SK-N-SH (cell line): ENCODE measurements at places on chromosomes 12 and 14. TPM values are rescaled to one million over a fixed set of nuclear protein-coding genes. Genes with fewer than 3 reads are reported as not detected.

Gene KRT80
- 14.9 and 17.4 TPM in 2 replicates for polyA plus RNA-seq

Gene SLC17A8
- polyA plus RNA-seq = 0.11 TPM in 1 of 2 replicates, not detected in the other

Gene SSPN
- polyA plus RNA-seq = 5.9 and 11.7 TPM in 2 replicates

Gene TDP1
- 14.5 and 18.1 TPM in 2 replicates for polyA plus RNA-seq

Gene INHBE
- 0.03 and 0.08 TPM in 2 replicates for polyA plus RNA-seq

Gene NFATC4
- 24.9 and 25.3 TPM in 2 replicates for polyA plus RNA-seq

Gene TDRD9
- polyA plus RNA-seq = not detected in 2 replicates

Gene BEGAIN
- 4.2 and 4.4 TPM in 2 replicates for polyA plus RNA-seq

Gene SERPINA5
- 0.08 and 0.13 TPM in 2 replicates for polyA plus RNA-seq

Gene SMIM41
- not detected in 2 replicates for polyA plus RNA-seq

- no peaks in the 10 kb centered on the region for H3K36me3 ChIP-seq
- H3K4me1 ChIP-seq = peaks cover 10% of the 10 kb centered on the region
- H3K27me3 ChIP-seq = no peaks in the 10 kb centered on the region
- H3K4me3 ChIP-seq = no peak overlapping the region
Observed at GRCh38 chr12:92075425-92075914, 70.2 kb downstream of the BTG1 start.

DNA sequence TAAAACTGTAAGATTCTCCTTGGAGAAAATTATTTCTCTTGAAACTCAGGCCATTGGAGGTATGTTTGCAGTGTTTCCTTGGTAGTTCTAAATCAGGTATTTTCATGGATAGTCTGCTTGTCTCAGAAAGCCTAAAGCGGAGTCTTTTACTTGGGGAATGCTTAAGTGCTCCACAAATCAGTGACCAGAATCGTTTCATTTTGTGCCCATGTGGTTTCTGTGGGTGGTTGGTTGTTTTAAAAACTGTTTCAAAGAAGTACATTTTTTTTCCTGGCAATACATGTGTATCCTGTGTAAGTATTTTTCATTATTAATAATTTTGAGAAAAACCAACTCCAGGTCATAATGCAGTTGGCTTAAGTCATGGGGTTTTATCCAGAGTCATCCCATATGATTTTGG, 33.6 kb downstream of the CCDC91 start:
- no peak for DNase-seq
- no peak overlapping the region for H3K4me3 ChIP-seq
- H3K4me1 ChIP-seq = no peaks in the 10 kb centered on the region
- H3K27ac ChIP-seq = no peak overlapping the region
- H3K27me3 ChIP-seq = no peaks in the 10 kb centered on the region

DNA sequence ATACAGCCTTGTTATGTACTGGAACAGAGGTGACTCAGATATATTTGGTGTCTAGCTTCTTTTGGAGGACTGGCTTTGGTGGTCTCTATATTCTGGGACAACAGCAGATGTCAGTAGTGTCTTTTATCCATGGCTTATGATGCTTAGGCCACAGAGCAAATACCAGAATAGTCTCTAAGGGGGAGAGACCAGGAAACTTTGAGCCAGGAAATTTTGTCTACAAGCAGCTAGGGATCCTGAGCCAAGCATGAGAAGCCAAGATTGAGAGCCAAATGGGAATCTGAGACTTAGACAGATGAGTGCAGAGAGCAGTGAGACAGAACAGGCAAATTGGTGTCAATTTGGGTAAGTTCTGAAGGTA, 28.4 kb upstream of the PTPRR start:
- H3K4me1 ChIP-seq = no peaks in the 10 kb centered on the region
- no peaks in the 10 kb centered on the region for H3K36me3 ChIP-seq
- no peak overlapping the region for H3K27ac ChIP-seq
- no peaks in the 10 kb centered on the region for H3K27me3 ChIP-seq

GRCh38 chr12:26044007-26044394, 80.8 kb downstream of the BHLHE41 start:
- no peaks in the 10 kb centered on the region for H3K27me3 ChIP-seq
- DNase-seq = no peak
- H3K4me3 ChIP-seq = 0 out of 2 replicates have a peak overlapping the region, but pooled peaks have one; percentile 5
- H3K36me3 ChIP-seq = no peaks in the 10 kb centered on the region
- H3K27ac ChIP-seq = peak overlapping the region; percentile 46
- H3K4me1 ChIP-seq = peaks cover 36% of the 10 kb centered on the region

DNA sequence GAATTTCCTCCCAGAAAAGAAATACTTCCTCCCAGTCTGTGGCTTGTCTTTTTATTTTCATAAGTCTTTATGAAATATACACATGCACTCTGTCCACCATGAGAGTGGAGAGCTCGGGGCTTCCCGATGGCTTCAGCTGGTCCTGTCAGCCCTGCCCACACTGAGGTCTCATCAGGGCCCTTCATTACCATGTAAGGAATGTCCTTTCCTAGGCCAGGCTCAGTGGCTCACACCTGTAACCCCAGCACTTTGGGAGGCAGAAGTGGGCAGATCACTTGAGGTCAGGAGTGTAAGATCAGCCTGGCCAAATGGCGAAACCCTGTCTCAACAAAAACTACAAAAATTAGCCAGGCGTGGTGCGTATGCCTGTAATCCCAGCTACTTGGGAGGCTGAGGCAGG, 77.0 kb downstream of the CPSF2 start:
- no peaks in the 10 kb centered on the region for H3K4me1 ChIP-seq
- no peak for DNase-seq
- no peaks in the 10 kb centered on the region for H3K36me3 ChIP-seq
- peaks cover 49% of the 10 kb centered on the region; the same call in 1 of the 2 replicates for H3K27me3 ChIP-seq
- H3K27ac ChIP-seq = no peak overlapping the region

GRCh38 chr14:100813291-100813690, 12.6 kb upstream of the MEG3 start:
- no peaks in the 10 kb centered on the region; the same call in 1 of the 2 replicates for H3K4me1 ChIP-seq
- DNase-seq = no peak
- no peak overlapping the region for H3K27ac ChIP-seq
- no peaks in the 10 kb centered on the region for H3K36me3 ChIP-seq
- no peaks in the 10 kb centered on the region for H3K27me3 ChIP-seq
- no peak overlapping the region for H3K4me3 ChIP-seq

GRCh38 chr12:111359231-111359913, 9.5 kb downstream of the PHETA1 start:
- H3K4me1 ChIP-seq = no peaks in the 10 kb centered on the region
- no peak overlapping the region for H3K27ac ChIP-seq
- H3K36me3 ChIP-seq = no peaks in the 10 kb centered on the region

- H3K4me1 ChIP-seq = peaks cover 5% of the 10 kb centered on the region; the same call in 1 of the 2 replicates
- no peaks in the 10 kb centered on the region for H3K27me3 ChIP-seq
- H3K4me3 ChIP-seq = no peak overlapping the region
- no peak for DNase-seq
- no peak overlapping the region; the same call in 1 of the 2 replicates for H3K27ac ChIP-seq
Observed at GRCh38 chr12:53613821-53614220, 12.4 kb downstream of the ATF7 start.

GRCh38 chr14:31965735-31966598, 111.1 kb upstream of the ARHGAP5 start:
- H3K36me3 ChIP-seq = no peaks in the 10 kb centered on the region
- H3K27ac ChIP-seq = no peak overlapping the region
- no peak overlapping the region for H3K4me3 ChIP-seq
- peaks cover 15% of the 10 kb centered on the region for H3K4me1 ChIP-seq

GRCh38 chr12:95804291-95804690, 13.7 kb upstream of the NTN4 start:
- H3K4me3 ChIP-seq = no peak overlapping the region
- no peaks in the 10 kb centered on the region for H3K36me3 ChIP-seq
- H3K27me3 ChIP-seq = no peaks in the 10 kb centered on the region
- DNase-seq = no peak
- no peak overlapping the region for H3K27ac ChIP-seq

GRCh38 chr12:132622437-132623071, 4.0 kb downstream of the P2RX2 start:
- H3K36me3 ChIP-seq = no peaks in the 10 kb centered on the region
- H3K4me3 ChIP-seq = no peak overlapping the region
- no peak overlapping the region for H3K27ac ChIP-seq

DNA sequence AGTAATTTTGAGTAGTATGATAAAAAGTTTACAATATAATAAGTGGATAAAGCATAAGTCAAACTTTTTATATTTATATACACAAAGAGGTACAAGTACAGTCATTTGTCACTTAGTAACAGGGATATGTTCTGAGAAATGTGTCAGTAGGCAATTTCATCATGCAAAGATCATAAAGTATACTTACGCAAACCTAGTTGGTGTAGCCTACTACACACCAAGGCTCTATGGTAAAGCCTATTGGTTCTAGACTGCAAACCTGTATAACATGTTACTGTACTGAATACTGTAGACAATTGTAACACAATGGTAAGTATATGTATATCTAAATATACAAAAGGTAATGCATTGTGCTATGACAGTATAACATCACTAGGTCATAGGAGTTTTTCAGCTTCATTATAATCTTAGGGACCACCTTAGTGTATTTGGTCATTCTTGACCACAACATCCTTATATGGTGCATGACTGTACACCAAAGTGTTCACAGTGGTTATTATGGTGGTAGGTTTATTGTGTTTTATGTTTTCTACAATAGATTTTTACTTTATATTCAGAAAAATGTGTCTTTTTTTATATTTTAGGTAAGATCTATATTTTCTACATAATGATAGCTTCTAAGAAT, 14.9 kb upstream of the SCFD1 start:
- H3K27ac ChIP-seq = no peak overlapping the region
- no peak for DNase-seq
- H3K36me3 ChIP-seq = peaks cover 53% of the 10 kb centered on the region
- H3K4me1 ChIP-seq = peaks cover 11% of the 10 kb centered on the region
- H3K27me3 ChIP-seq = no peaks in the 10 kb centered on the region
- H3K4me3 ChIP-seq = no peak overlapping the region

GRCh38 chr12:71755146-71755892, 656 bp downstream of the RAB21 start:
- H3K27me3 ChIP-seq = no peaks in the 10 kb centered on the region
- peaks cover 14% of the 10 kb centered on the region for H3K36me3 ChIP-seq
- peak; percentile 18 for DNase-seq
- H3K27ac ChIP-seq = peak overlapping the region; percentile 86

GRCh38 chr14:57560681-57561080, 67.0 kb upstream of the CCDC198 start:
- no peak overlapping the region for H3K4me3 ChIP-seq
- H3K4me1 ChIP-seq = no peaks in the 10 kb centered on the region
- no peak overlapping the region for H3K27ac ChIP-seq
- no peak for DNase-seq

GRCh38 chr12:110680032-110680431, 8.9 kb downstream of the HVCN1 start:
- no peaks in the 10 kb centered on the region for H3K36me3 ChIP-seq
- peaks cover 3% of the 10 kb centered on the region; the same call in 1 of the 2 replicates for H3K4me1 ChIP-seq
- H3K4me3 ChIP-seq = no peak overlapping the region
- no peak for DNase-seq
- no peaks in the 10 kb centered on the region for H3K27me3 ChIP-seq

DNA sequence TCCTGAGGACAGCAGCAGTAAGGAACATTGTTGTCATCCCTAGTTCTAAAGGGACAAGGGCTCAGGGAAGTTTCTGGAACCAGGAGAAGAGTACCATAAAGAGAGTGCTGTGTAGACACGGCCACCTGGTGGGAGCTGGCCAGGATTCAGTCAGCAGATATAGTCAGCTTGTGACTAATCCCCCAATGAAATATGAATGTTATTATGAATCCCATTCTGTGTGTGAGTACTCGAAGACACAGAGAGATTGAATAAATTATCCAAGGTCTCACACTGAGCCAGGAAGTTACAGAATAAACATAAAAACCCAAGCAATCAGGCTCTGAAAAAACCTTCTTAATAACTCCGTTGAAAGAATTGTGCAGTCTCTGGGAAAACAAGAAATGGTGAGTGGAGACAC, 1359.5 kb downstream of the AACS start:
- H3K4me1 ChIP-seq = no peaks in the 10 kb centered on the region; the same call in 1 of the 2 replicates
- no peak for DNase-seq
- H3K27ac ChIP-seq = no peak overlapping the region
- H3K36me3 ChIP-seq = no peaks in the 10 kb centered on the region
- no peak overlapping the region for H3K4me3 ChIP-seq

DNA sequence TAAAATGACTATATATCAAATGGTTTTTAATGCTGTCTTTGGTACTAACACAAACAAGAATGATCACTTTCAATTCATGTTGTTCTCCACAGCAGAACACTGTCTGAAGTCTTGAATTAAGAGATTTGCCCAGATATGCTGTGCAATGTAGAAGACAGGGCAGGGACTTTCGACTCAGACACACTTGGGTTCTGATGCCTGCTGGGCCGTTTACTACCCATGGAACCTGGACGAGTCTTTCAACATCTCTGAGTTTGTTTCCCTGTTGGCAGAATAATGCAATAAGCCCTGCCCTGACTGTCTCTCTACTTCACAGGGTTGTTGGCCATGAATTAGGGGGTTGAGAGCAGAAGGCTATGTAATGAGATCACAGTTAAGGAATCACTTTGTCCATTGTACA, 162.6 kb upstream of the TMPO start:
- no peaks in the 10 kb centered on the region for H3K4me1 ChIP-seq
- H3K36me3 ChIP-seq = no peaks in the 10 kb centered on the region
- no peak overlapping the region for H3K4me3 ChIP-seq
- no peaks in the 10 kb centered on the region for H3K27me3 ChIP-seq

- H3K27ac ChIP-seq = no peak overlapping the region
- H3K4me3 ChIP-seq = no peak overlapping the region
- H3K4me1 ChIP-seq = no peaks in the 10 kb centered on the region; the same call in 1 of the 2 replicates
- H3K27me3 ChIP-seq = no peaks in the 10 kb centered on the region
- H3K36me3 ChIP-seq = no peaks in the 10 kb centered on the region
Observed at GRCh38 chr14:104927901-104928300, 3.2 kb downstream of the PLD4 start.

GRCh38 chr12:123531091-123531490, 2.4 kb downstream of the RILPL1 start:
- 0 out of 2 replicates have a peak, but pooled peaks cover 5% of the 10 kb centered on the region for H3K4me1 ChIP-seq
- H3K27me3 ChIP-seq = no peaks in the 10 kb centered on the region
- peaks cover 2% of the 10 kb centered on the region; the same call in 1 of the 2 replicates for H3K36me3 ChIP-seq
- H3K4me3 ChIP-seq = no peak overlapping the region
- H3K27ac ChIP-seq = no peak overlapping the region

DNA sequence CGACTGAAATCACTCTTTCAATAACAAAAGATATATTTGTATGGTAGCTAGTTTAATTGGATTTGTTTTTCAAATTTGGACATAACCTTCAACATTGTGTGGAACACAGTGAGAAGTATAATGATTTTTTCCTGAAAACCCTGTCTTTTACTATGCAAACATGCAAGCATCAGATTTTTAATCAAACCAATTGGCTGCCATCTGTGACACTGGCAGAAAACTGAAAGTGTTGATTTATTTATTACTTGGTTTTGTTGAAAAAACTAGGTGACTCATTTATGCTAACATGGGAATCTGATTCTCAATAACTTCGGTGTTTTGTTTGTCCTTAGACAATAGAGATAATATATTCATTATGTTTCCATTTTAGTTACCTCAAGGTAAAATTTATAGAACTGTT, 82.0 kb downstream of the NTS start:
- H3K27ac ChIP-seq = no peak overlapping the region
- no peak overlapping the region for H3K4me3 ChIP-seq
- no peak for DNase-seq
- H3K27me3 ChIP-seq = no peaks in the 10 kb centered on the region
- no peaks in the 10 kb centered on the region for H3K36me3 ChIP-seq
- H3K4me1 ChIP-seq = peaks cover 25% of the 10 kb centered on the region; the same call in 1 of the 2 replicates

GRCh38 chr14:90456551-90456950, 59.7 kb downstream of the CALM1 start:
- no peaks in the 10 kb centered on the region for H3K27me3 ChIP-seq
- no peaks in the 10 kb centered on the region for H3K4me1 ChIP-seq
- DNase-seq = no peak
- no peak overlapping the region for H3K4me3 ChIP-seq
- H3K27ac ChIP-seq = peak overlapping the region; percentile 72

GRCh38 chr12:14254781-14255180, 110.7 kb upstream of the ATF7IP start:
- no peak overlapping the region for H3K27ac ChIP-seq
- H3K4me3 ChIP-seq = no peak overlapping the region
- DNase-seq = no peak
